ENCODE measurements at places on chromosomes 3 and 15.

- DNase-seq: peak; percentile 88
Measured at GRCh38 chr15:78872972-78873792, 492 bp downstream of the MORF4L1 start.

- no peak for DNase-seq
Measured at GRCh38 chr3:183532620-183533411, 22.7 kb downstream of the KLHL6 start.

GRCh38 chr3:50258029-50258680 is 10.8 kb upstream of the SEMA3B start:
- DNase-seq: no peak

DNA sequence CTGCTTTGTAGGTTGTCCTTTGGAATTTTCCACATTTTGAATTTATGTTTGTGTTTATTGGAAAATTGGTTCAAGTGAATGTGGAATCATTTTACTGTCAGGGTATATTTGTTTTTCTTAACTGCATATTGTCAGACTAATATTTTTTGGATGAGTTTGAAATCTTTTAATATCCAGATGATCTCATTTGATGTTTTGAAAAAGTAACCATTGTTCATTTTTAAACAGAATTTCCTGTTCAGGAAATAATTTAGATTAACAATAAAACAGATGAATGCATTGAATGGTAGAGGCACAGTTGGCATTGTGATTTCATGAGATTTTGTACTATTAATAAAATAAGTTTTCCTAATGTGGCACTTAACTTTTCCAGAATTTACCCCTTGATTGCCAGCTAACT is 15.5 kb downstream of the TRAK1 start:
- no peak for DNase-seq

DNA sequence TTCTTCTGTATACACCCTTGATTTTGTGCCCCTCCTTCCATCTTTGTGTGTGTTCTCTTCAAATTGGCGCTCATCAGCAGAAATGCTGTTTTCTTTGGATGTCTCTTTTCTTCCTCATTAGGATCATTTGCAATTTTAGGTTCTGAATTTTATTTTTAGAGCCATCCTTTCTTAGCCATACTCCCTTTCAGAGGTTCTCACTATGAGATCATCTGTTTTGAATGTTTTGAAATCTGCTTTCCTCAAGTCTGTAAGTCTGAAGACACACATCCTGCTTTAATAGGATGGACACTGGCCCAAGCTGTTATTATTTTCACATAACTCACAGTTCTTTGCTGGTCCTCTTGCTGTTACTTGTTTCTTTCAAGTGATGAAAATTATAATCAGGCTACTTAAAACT is 124.8 kb downstream of the BDH1 start:
- DNase-seq: no peak

DNA sequence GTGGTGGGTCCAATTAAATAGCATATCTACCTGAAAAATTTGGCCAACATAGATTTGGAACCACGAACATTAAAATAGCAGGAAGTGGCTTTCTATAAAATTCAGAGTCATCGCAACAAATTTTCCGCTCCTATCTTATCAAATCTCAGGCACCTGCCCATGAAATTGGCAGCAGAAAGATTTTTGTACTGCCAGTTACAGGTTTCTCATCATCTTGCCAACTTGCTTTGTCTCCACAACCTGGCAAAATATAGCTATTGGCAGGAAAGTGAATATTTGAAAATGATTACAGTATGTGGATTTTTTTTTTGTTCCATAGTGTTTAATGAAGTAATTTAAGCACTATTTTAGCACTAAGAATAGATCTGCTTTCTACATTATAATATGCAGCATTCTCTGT is 161.6 kb upstream of the LRRC3B start:
- DNase-seq: no peak

DNA sequence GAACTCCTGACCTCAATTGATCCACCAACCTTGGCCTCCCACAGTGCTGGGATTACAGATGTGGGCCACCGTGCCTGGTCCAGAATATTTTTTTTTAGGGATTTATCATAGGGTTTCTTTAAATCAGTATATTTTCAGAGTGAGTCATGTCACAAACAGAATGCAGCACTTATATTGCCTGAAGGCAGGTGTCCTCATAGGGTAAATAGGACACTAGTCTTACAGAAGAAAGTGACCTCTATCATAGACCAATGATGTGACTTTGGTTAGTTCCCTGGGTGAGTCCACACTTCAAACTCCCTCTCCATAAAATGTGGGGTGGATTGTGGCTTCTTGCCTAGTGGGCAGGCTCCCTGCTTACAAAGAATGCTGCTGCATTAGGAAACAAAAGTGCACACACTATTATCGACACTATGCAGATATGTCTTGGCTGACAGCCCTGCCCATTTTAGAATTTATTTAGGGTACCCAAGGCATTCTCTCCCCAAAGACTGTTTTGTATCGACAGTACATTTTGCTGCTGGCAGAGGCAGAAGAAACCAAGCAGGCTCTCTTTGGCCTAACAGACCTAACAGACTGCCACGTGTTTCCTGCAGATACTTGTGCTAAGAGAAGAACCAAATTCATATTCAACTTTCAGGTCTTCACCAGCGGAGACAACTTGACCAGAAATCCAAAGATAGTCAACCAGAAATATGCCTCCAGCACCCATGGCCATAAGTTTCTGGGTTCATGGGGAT is 125.0 kb downstream of the MOBP start:
- no peak for DNase-seq

GRCh38 chr3:9649791-9650521 is 651 bp downstream of the MTMR14 start:
- DNase-seq: no peak

GRCh38 chr3:34570916-34571705 is 772.7 kb downstream of the PDCD6IP start:
- no peak for DNase-seq

- no peak for DNase-seq
Measured at GRCh38 chr3:157360044-157360443, 76.6 kb upstream of the PTX3 start.

DNA sequence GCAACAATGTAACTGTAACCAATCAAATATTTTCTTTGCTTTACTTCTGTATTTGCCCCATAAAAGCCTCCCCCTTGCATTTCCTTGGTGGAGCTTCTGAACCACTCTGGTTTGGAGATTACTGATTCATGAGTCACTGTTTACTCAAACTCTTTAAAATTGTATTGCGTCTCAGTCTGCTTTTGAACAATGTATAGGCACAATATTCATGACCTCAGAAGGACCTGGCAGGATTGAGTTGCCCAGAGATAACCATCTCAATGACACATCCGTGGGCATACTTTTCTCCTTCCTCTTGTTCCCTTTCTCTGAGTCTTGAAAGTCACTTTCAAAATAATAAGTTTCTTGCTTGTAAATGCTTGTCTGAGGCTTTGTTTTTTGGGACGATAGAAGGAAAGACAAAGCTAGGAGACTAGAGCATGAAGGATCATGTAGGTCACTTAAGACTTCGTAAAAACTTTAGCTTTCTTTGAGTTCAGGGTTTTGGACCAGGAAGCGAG is 57.1 kb upstream of the POU1F1 start:
- no peak for DNase-seq

GRCh38 chr3:186368717-186369116 is 6.7 kb upstream of the DGKG start:
- no peak for DNase-seq

GRCh38 chr15:25686780-25687179 is 176.3 kb downstream of the ATP10A start:
- DNase-seq: no peak

GRCh38 chr15:38002883-38003477 is 68.5 kb downstream of the TMCO5A start:
- no peak for DNase-seq

DNA sequence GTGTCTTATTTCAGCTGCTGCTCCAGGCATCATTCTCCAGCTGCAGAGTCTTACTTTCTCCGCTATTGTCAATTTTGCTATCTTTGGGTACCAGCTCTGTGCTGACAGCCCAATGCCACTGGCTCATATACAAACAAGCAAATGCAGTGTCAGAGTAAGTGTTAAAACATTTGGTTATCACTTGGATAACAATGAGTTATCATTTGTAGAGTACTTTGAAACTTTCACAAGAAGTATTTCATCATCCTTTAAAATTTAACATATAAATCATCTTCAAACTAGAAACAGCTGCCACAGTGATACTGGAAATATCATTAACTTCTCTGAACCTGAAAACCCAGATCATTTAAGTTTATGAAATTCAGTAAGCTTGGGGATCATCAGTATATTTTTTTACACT is 13.8 kb downstream of the TSPAN3 start:
- DNase-seq: no peak

DNA sequence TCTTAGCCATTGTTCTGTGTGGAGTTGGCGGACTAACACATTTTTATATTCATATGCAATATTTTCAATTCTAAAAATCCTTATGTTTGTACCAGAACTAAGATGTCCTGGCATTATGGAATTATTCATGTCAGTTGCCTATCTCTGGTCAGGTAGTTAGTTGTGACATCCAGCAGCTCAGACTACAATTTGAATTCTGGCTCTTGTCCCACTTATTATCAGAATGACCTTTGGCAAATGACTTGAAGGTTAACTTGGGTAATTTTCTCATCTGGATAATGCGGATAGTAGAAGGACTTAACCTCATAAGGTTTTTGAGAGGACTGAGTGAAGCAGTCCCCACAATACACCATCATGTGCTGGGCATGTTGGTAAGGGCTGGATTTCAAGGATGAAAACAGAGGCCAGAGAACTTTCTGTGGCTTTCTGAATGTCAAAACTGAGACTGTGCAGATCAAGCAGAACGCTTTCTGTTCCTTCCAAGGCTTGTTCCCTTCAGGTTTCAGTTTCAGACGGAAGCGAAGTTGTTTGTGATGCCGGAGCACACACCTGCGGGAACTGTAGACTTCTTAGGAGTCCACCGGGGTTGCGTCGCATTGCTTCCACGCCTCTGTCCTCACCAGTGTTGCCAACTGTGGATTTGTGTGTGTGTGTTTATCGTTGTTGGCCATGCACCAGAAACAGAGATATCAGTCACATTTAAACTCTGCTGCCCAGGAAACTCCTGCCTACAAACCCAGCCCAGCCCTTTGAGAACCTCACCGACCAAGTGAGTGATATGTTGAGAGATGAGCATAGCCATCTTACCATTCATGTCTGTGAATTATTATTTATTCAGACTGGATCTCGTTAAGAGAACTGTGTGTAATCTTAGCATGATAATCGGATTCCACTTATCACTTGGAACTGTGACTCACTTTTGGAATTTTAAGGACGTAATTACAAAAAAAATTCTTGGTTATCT is 76.0 kb downstream of the PTPRG start:
- DNase-seq: no peak

DNA sequence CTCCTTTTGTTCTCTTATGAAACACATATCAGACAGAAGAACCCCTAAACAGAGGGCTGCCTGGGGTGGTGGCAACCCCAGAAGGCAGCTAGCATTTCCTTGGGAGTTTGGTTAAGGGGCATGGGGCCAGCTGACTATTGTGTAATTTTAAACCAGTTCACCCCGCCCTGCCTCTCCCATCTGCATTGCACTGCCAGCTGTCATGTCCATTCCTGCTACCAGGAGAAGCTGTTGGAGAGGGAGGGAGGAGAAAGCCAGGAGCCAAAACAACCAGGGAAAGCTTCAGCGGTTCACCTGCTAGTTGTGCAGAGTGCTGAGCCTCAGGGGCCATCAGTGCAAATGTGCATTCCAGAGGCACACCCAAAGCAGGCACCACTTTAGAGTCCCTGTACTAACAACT is 47.6 kb upstream of the ATP1B3 start:
- DNase-seq: no peak

GRCh38 chr15:57950381-57950946 is 115.0 kb downstream of the ALDH1A2 start:
- no peak for DNase-seq

DNA sequence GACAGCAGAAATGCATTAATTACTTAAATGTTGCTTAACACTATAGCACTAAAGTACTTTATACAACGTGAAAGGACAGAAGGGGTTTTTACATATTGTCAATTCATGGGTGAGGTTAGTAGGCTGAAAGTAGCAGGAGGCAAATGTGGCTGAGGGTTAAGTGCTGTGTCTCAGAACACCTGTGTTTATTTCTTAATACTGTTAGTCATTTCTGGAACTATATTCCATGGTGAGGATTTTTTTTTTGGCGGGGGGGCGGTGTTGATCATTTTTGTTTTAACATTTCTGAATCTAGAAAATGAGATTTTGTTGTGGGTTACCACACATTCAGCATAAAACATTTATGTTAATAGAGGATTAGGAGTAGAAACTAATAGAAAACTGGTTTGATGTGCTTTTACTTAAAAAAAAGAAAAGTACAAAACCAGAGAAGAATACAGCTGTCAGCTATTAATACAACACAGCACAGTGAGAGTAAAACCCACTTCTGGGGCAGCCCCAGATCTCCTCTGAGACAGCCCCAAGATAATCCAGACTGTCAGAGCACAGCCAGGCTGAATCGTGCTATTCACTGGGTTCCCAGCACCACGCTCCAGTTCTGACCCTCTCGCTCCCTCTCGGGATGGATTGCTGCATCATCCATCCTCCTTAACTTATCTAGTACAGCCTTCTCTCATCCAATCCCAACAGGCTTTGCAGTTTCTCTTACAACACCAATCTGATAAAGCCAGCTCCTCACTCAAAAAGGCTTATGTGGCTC is 307.7 kb downstream of the TUSC7 start:
- no peak for DNase-seq

- DNase-seq: no peak
Measured at GRCh38 chr15:25177955-25178801, 223.4 kb downstream of the SNRPN start.

GRCh38 chr3:4387210-4388204 is 79.6 kb downstream of the SUMF1 start:
- no peak for DNase-seq

DNA sequence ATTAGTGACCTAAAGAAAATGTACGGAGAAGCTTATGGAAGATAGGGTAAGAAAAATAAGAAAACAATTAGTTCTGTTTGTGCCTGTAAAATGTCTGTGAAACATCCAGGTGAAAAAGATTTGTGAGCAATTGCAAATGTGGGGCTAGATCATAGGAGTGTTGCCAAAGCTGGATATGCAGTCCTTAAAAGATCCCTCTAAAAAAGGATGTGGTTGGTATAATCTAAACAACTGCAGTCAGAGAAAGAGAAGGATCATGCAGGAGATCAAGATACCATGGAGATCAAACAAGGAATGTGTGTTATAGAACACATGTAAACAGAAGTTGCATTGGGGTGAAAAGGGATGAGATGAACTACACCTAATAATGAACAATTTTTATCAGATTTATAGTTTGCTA is 116.8 kb downstream of the ALCAM start:
- DNase-seq: no peak

DNA sequence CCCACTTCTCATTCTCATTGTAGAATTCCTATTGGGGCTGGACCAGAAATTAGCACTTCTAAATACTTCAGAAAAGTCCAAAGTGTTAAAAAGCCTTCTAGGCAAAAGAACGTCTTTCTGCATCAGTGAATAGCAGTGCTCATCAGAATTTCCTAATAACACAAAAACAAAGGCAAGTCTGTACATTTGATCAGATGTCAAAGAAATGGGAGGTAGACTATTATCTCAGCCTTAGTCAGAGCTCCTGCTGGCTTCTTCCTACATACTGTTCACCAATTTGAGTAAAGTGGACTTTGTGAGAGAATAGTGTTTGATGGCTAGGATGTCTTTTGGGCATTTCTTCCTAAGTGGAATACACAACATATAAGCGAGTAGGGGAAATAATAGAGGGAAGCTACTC is 48.7 kb downstream of the FOXB1 start:
- no peak for DNase-seq

- no peak for DNase-seq
Measured at GRCh38 chr3:197426121-197426566, 127.7 kb upstream of the DLG1 start.

- no peak for DNase-seq
Measured at GRCh38 chr3:16249336-16249735, 15.4 kb downstream of the DPH3 start.

GRCh38 chr3:38649500-38650247 is at the start of gene SCN5A:
Gene SCN5A, minus strand, starts transcription at chr3:38649687. Its CDS starts 16,380 bp downstream, at chr3:38633307.
- peak; percentile 68 for DNase-seq

Measured in activated naive CD8-positive, alpha-beta T cell treated with anti-CD3 and anti-CD28 coated beads, Interleukin-2, amount 10 ng/mL, durations not matched to agents 7 days and 5 days (primary cell).